GM23338 (cell line): ENCODE measurements at places on chromosomes 2 and 18. TPM values are rescaled to one million over a fixed set of nuclear protein-coding genes. Genes with fewer than 3 reads are reported as not detected.
A peak's percentile ranks its signal among the peaks of the same experiment; 100 is the strongest.

The PPP1R1C gene
- total RNA-seq, result 3.5 and 5.7 TPM in 2 replicates

DNA sequence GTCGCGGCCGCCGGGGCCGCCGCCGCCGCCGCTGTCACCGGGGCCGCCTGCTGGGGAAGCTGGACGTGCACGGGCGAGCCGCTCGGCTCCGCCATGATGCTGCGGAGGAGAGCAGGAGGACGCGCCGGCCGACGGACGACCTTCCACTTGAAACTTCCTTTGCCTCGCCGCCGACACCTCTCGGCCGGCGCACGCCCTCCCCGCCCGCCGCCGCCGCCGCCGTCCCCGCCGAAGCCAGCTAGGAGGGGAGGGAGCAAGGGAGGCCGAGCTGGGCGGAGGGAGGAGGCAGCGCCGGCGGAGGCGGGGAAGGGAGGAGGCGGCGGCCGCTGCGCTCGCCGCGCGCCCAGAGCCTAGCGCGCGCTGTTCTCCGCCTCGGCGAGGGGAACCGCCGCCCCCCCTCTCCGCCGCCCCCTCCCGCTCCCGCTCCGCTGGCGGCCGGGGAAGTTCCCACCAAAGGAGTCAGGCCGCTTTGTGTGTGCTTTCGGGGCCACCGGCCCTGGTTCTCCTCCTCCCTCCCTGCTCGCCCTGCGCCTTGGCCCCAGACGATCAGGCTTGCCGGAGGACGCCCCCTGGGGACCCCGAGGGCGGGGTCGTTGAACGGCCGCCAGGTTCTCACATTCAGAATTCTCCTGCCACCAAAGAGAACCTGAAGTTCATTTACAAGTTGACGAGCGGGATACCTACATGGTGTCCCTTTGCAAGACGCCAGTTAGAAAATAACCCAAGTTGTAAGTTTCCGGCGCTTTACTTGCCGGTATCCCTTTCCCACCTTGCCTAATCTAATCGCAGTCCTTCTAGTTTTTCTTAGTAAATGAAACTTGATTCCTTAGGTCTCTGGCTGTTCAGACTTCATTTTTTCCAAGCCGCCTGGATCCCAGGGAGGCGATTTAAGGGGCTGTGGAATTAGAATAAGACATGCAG is at the start of gene STK39:
Gene STK39, minus strand, starts transcription at position 255 of the 921 bp plus-strand sequence. Its CDS starts 160 bp downstream, at position 95.
- H3K27ac ChIP-seq, result peak within 1 kb of the TSS; percentile 72
- peak; percentile 90 for DNase-seq
- peaks cover 36% of the 10 kb centered on the region for H3K4me1 ChIP-seq

DNA sequence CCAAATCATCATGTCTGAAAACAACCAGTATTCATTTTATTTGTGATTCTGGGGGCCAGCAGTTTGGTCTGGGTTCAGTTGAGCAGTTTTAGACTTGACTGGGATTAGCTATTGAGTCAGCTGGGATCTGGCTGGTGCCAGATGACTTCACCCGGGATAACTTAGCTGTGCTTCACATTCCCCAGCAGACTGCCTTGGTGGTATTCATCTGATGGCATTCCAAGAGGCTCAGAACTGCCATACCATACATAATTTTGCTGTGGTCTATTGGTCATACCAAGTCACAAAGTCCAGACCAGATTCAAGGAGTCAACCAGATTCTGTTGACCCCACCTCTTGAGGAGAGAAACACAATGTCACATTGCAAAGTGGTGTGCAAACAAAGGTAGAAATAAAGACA is 7.8 kb upstream of the FSHR start:
- H3K36me3 ChIP-seq, result no peaks in the 10 kb centered on the region
- no peaks in the 10 kb centered on the region for H3K27me3 ChIP-seq
- H3K4me3 ChIP-seq, result no peak overlapping the region
- peaks cover 19% of the 10 kb centered on the region for H3K4me1 ChIP-seq
- no peak overlapping the region for H3K27ac ChIP-seq

GRCh38 chr2:167862782-167863181 is 384.6 kb downstream of the STK39 start:
- H3K27me3 ChIP-seq, result no peaks in the 10 kb centered on the region
- peak overlapping the region; percentile 95 for H3K27ac ChIP-seq
- H3K4me3 ChIP-seq, result no peak overlapping the region

- H3K27ac ChIP-seq, result no peak overlapping the region
- no peaks in the 10 kb centered on the region for H3K27me3 ChIP-seq
- peaks cover 13% of the 10 kb centered on the region; the same call in 1 of the 2 replicates for H3K4me1 ChIP-seq
- peak; percentile 59 for DNase-seq
Observed at GRCh38 chr18:73688851-73689711, 458.6 kb downstream of the FBXO15 start.

- H3K36me3 ChIP-seq, result no peaks in the 10 kb centered on the region
- peak overlapping the region; percentile 13 for H3K27ac ChIP-seq
- peaks cover 22% of the 10 kb centered on the region for H3K4me1 ChIP-seq
- H3K27me3 ChIP-seq, result no peaks in the 10 kb centered on the region
Observed at GRCh38 chr2:26043862-26044696, 10.2 kb downstream of the RAB10 start.
